Activated CD8-positive, alpha-beta memory T cell treated with anti-CD3 and anti-CD28 coated beads for 48 hours (primary cell): ENCODE measurements at places on chromosomes 2 and 18.
A peak's percentile ranks its signal among the peaks of the same experiment; 100 is the strongest.

DNA sequence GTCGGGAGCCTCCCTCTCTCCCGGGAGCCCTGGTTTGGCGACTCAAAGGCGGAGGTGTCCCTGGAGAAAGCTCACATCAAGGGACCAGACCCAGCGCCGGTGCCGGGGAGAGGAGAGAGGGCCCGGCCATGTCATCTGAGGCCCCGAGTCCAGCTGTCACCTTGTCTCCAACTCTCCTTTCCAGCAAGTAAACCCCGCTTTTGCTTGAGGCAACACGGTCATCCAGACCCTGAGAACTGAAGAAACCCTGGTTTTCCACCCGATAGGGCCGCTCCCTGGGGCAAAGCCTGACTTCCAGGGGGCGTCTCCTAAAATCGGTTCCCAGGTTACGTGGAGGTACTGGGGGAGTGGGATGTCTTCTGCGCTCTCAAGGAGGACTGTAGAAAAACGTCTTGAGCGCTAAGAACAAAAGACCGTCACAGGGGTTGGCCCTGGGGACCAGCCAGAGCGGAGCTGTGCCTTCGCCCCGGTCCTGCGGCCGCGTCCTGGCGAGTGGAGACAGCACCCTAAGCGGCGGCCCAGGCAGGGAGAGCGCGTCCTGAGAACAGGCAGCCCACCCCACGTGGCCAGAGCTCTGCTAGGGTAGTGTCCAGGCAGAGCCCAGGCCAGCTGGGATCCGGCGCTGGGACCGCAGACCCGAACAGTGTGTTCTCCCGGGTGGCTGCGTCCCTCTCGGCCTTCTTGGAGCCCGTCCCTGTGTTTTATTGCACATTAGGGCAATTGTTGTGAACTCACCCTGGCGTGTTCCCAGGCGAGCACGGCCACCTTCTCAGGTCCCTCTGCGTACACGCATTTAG, 55.7 kb downstream of the TMEM18 start:
- no peak for DNase-seq

DNA sequence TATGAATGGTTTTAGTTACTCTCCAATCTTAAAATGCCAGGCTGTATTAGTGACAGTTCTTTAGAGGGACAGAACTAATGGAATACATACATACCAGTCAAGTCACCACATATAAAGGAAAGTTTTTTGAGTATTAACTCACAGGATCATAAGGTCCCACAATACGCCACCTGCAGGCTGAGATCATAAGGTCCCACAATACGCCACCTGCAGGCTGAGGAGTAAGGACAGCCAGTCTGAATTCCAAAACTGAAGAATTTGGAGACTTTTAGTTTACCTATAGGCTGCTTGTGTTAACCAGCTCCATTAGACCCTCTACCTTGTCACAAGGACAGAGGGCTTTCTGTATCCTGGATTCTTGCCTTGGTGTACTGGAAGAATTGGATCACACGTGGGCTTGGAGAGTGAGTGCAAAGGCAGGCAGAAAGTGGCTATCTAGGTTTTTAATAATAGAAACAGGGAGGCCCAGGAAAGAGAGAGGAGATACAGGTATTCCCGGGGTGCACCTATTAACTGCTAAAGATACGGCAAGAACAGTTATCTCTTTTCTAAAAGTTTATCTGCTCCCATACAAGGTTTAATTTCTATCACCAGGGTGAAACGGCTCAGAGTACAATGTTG, 234.9 kb upstream of the CYRIA start:
- DNase-seq: no peak

GRCh38 chr2:158841850-158842249, 46.7 kb downstream of the DAPL1 start:
- no peak for DNase-seq

DNA sequence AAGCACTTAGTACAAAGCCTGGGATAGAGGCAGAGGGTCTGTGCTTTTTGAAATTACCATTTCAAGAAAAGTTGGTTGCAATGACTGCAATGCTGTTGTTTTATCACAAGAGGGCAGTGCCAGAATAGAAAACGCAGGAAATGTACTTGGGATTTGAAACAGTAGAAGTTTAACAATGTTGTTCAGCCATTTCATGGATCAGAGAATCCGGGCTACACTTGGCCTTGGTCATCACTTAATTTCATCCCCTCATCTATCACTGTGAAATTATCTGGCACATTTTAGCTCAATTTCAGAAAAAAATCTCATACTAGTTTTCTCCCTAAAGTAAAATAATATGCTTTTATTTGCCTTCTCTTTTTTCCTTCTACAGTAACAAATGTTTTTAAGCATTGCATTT, 70.8 kb downstream of the RAPGEF4 start:
- DNase-seq: no peak

DNA sequence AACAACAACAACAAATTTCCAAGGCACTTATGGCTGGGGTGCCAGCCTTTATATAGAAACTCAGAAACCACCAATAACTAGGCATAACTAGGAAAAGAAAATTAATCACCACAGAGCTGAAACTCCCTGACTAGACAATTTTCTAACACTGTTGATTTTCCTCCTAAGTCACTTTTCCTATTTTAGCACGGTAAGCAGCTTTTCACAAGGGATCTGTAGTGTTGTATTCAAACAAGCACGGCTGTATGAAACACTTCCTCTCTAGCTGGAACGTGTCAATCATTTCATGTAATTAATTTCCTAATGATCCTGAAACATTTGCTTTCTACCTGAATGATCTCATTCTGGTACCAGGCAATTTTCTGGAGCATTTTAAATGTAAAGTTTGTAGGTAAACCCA, 645.0 kb downstream of the IRS1 start:
- DNase-seq: no peak

- DNase-seq: no peak
Measured at GRCh38 chr2:30504731-30505130, 57.7 kb downstream of the LCLAT1 start.

DNA sequence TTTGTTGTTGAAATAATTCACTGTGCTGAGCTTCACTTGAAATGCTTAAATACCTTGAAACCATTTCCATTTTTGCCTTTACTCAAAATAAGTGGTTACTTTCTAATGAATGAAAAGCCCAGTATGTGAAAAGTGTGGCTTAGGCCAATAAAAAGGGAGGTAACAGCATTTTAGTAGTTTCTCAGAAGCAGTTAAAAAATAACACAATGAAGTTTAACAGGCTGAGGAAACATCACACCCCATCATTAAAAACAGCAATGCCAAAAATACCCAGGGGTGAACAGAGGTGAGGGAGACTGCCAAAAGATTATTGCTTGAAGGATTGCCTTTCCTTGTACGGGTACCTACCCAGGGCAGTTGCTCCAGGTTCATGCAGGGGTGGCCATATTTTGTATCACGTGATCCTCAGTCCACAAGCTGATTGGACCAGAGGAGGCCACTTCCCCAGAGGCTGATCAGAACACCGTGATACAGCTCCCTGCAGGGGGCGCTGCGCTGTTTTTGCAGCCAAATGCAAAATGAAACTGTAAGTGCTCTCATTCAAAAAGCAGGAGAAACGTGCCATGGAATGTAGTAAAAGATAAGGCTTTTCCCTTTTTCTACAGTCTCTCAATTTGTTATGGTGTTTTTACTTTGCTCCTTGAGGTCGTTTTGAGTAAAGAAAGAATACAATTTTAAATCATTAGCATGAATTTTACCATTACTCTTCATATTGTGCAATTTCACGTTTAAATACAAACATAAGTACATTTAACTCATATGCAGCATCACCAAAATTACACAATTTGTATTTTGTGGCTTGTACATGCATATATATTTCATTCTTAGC, 70.2 kb upstream of the SH3BP4 start:
- DNase-seq: peak; percentile 15

GRCh38 chr2:98588880-98589431, 19.4 kb downstream of the COA5 start:
- DNase-seq: no peak

DNA sequence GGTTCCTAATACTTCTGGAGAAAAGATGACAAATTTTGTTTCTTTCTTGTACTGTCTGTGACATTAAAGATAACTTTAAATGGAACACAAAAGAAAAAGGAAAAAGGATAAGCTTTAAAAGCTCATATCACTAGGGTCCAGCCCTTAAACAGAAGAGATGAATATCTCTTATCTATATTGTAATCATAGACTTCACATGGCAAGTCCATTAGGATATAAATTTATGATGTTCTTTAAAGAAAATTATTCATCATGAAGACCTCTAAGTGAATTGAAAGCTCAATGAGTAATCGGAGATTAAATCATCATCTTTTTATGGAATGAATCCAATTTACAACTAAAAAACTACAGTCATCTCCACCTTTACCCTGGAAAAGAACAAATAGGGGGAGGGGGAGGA, 111.6 kb upstream of the SATB2 start:
- no peak for DNase-seq

GRCh38 chr2:37604716-37605115, 66.7 kb downstream of the CDC42EP3 start:
- DNase-seq: no peak

DNA sequence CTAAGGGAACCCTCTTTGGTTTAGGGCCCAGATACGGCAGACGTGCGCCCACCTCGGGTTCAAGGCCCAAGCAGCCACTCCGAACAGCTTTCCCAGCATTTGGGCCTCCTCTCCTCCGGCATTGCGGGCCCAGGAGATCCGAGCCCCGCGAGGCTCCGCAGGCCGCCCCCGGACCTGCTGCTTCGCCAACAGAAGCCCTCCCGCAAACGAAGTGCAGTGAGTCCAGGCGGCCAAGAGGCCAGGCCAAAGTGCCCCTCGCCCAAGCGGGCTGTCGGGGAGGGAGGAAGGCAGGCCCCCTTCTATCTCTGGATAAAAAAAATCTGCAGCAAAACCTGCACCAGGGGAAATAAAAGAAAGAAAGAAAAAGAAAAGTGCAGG, 6.0 kb downstream of the EN1 start:
- no peak for DNase-seq

GRCh38 chr18:23350188-23350587, 102.9 kb upstream of the RIOK3 start:
- DNase-seq: no peak

DNA sequence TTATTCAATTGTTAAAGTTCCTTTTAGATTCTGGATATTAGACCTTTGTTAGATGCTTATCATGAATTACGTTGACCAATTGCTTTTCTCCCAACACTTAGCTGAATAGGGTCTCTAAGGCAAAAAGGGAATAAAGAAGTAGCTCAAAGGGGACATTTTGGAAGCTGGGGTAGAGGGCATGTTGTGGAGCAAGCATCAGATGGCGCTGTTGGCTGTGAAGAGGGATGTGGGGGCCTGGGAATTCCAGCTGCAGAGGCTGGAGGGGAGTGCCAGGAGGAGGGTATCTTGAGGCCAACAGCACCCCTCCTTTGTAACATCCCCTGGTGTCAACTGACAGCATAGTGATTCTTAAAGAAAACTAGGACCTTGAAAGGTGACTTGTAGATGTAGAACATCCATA, 198.2 kb downstream of the ADCYAP1 start:
- no peak for DNase-seq

GRCh38 chr2:57549642-57550102, 496.9 kb upstream of the VRK2 start:
- DNase-seq: no peak

GRCh38 chr2:235699576-235699975, 205.7 kb downstream of the AGAP1 start:
- DNase-seq: no peak

GRCh38 chr2:150019063-150019462, 431.5 kb upstream of the MMADHC start:
- no peak for DNase-seq

DNA sequence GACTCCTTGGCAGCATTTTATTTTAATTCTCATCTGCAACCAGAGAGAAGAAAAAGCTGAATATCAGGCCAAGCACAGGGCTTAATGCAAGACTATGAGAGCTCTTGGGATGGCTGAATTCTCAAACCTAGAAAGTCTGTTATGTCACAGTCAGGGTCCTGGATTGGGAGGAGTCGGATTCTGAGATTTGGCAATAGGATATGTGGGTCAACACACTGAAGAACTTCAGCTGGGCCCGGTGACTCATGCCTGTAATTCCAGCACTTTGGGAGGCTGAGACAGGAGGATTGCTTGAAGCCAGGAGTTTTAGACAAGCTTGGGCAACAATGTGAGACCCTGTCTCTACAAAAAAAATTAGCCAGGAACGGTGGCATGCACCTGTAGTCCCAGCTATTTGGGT, 102.4 kb downstream of the COL3A1 start:
- no peak for DNase-seq

GRCh38 chr2:241865957-241866789, 3.4 kb upstream of the RTP5 start:
- no peak for DNase-seq

- no peak for DNase-seq
Measured at GRCh38 chr2:45833968-45834344, 182.5 kb downstream of the PRKCE start.

DNA sequence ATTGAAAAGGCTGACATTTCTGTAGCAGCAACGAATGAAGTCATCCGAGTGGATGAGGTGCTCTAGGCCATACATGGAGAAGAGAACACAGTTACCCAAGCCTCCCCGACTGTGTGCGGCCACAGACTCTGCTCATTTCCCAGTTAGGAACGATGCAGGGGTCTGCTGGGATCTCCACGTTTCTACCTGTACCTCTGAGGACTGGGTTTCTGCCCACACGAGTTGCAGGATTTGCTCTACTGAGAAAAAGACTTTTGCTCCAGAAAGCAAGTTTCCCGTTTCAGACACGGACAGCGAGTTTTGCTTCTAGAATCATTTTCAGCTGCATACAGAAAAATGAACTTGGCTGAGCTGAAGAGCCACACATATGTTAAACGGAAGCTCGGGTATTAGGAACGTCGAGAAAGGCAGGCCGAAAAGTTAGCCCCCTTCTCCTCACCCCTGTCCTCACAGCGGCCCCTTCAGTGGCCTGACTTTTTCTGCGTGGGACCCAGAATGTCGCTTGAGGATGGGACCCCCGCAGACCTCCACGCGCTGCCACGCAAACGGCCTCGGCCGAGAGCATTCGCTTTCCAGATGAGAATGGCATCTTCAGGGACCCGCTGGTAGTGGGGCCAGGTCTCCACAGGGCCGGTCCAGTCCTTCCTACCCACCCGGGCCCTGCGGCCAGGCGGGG, 582 bp upstream of the RAB31 start:
- DNase-seq: no peak

DNA sequence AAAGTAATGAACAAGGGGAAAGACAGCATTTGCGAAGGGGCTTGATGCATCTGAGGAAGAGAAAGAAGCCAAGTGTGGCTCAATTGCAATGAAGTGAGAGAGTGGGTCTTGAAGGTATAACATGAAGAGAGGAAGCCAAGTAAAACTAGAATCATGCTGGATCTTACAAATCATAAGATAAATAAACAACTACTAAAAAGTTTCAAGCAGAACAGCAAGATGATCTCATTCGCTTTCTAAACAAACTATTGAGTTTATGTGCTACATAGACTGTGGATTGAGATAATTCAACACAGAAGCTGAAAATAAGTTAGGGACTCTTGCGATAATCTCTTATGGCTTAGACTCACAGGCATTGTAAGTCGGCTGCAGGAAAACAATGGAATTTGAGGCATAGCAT, 1310.5 kb upstream of the NRXN1 start:
- DNase-seq: no peak

DNA sequence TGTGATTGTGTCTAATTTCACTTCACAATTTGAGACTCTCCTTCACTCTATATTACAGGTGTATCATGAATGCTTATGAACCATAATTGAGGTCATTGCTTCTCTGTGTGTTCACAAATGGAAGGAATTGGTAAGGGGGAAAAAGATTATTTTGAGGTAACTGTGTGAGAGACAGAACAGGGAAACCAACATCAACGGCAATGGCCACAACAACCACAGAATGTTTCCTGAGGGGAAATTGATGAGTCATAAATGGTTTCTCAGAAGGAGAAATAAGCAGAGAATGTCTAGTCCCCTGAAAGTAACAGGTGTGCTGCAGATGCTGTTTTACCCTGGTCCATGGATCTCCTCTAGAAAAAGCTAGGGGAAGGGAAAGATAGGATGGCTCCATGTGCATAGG, 361.2 kb upstream of the GALNT5 start:
- DNase-seq: no peak

- no peak for DNase-seq
Measured at GRCh38 chr2:239984421-239985194, 40.5 kb downstream of the NDUFA10 start.
